HuH-7 (cell line): ENCODE measurements at places on chromosomes 16 and 17.

- no peak for DNase-seq
Observed at GRCh38 chr17:82497483-82498405, 21.8 kb upstream of the FOXK2 start.

DNA sequence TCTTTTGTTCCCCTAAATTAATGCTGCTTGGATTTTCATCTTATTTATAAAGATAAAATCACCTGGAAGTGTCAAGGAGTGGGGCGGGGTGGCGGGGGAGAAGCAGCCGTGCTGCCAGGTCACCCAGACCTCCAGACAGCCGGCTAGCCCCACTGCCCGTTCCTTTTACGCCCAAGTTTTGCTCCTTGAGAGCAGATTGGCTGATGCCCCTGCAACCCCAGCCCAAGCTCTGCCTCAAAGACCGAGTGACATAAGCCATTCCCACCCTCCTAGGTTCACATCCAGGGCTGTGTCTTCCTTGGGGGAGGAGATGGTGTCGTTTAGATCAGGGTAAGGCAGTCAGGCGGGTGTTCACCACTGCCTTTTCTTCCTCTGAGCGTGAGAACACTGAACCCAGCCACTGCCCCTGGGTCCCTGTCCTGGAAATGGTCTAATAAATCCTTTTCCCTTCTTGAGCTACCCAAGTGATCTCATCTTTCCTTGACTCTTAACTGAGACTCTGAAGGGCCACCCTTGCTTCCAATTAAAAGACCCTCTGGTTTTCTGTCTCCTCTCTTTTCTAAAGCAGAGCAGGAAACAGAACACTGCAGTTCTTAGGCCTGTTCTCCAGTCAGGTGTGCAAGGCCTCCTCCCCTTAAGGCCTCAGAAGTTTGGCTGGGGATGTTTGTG is 5.7 kb downstream of the PDF start:
- no peak for DNase-seq

GRCh38 chr17:29096094-29096493 is 53.2 kb downstream of the PIPOX start:
- DNase-seq = no peak

GRCh38 chr16:74046524-74046923 is 250.1 kb upstream of the PSMD7 start:
- DNase-seq = no peak

DNA sequence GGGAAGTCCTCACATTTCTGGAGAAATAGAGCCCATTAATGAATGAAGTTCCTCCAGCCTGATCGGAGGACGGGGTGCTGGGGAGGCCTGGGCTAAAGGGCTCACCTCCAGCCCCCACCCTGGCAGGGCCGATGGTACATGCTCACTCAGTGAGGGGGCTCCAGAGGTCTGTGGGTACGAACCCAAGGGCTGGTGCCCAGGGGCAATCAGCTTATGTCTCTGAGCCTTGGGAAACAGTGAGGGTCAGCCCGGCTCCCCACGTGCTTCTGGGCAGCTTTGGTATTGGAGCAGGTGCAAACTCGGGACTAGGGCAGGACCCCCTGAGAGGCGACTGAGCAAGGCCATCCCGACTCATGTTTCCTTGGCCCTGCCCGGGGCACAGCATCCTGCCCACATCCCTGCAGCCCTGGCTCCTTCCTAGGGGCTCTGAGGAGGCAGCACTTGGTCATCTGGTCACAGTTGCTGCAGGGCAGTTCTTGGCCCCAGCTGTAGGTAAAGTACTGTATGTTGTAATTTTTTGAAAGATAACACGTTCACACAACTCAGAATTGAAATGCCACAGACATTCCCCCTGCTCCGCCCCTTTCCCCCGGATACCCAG is 969 bp upstream of the CETP start:
- no peak for DNase-seq

- no peak for DNase-seq
Observed at GRCh38 chr17:70242781-70243437, 73.6 kb downstream of the KCNJ2 start.

- DNase-seq = no peak
Observed at GRCh38 chr16:70160821-70161220, 12.8 kb upstream of the CLEC18C start.

DNA sequence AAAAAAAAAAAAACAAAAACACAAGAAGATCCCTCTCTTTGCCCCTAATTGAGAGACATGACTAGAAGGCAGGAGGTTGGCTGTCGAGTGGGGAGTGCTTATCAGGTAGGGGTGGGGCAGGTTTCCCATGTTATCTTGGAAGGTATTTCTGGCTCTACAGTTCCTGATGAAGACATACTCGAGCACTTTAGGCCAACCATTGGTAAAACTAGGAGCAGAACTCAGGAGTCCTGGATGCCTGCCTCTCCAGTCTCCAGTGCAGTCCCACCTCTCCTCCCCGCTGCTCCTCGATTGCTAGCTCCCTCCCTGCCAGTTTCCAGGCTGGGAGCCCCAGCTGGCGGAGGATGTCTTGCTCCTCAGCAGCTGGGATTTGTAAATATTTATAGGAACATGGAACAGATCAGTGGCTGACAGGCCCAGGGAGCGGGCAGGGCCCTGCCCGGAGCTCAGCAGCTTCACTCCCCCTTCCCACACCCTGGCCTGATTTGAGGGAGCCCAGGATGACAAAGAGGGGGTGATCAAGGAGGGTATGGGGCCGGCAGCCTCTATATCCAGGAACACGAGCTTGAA is 11.4 kb upstream of the C1QL1 start:
- no peak for DNase-seq

DNA sequence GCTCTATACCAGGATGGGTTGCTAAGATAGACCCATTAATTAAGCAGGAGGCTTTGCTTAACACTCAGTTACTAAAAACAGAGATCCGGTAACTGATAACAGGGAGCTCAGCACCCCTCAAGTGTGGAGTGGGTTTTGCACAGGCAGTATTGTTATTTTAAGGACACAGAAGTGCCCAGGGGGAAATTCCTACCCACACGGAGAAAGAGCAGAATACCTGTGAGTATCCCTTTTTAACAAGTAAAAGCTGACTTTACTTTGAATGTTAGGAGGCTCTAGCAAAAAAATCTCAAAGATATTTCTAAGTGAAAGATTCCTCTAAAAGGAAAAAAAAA is 32.8 kb upstream of the HAS3 start:
- DNase-seq = no peak

- DNase-seq = no peak
Observed at GRCh38 chr17:74682471-74683190, 30.1 kb downstream of the CD300LF start.
